ENCODE measurements at places on chromosomes 1 and 21.

DNA sequence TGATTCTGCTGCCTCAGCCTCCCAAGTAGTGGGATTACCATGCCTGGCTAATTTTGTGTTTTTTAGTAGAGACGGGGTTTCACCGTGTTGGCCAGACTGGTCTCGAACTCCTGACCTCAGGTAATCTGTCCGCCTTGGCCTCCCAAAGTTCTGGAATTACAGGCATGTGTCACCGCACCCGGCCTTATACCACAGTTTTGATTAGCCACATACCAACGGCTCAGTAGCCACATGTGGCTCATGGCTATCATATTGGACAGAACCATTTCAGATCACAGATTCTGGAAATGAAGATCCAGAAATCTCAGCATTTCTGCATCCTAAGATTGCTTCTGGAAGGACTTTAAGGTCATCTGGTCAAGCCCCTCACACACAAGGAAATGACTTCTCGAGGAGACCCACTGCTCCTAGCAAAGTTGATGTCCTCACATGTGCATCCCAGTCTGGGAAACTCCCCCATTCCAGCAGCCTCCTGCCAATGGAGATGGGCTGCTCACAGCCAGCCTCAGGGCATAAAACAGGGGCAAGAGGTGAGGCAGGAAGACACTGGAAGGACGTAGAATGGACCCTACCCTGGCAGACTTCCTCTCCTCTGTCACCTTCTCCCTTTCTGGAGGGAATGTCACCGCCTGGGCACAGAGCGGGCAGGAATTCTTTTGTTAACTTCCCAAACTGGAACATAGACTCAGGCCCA lies 17.5 kb upstream of the CITED4 start:
- DNase-seq = no peak

GRCh38 chr1:94741510-94741909 lies 78.6 kb upstream of the SLC44A3 start:
- DNase-seq = no peak

GRCh38 chr1:209767096-209767495 lies 11.2 kb downstream of the TRAF3IP3 start:
- DNase-seq = no peak

DNA sequence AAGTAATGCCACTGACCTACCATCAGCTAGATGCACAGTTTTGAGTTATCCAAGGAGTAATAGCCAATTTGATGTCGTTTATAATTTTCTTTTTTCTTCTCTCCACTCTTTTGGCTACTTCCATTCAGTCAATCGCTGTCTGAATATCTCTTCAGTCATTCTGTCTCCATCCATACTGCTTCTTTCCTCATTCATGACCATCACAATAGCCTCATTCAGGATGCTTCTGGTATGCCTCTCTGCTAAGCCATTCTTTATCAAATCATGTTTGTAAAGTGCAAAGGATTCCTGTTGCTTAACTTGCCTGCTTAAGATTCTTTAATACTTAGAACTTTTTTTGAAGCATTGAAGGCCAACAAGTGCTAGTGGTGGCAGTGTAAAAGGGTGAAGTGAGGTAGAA lies 20.2 kb downstream of the TYW3 start:
- DNase-seq = no peak

DNA sequence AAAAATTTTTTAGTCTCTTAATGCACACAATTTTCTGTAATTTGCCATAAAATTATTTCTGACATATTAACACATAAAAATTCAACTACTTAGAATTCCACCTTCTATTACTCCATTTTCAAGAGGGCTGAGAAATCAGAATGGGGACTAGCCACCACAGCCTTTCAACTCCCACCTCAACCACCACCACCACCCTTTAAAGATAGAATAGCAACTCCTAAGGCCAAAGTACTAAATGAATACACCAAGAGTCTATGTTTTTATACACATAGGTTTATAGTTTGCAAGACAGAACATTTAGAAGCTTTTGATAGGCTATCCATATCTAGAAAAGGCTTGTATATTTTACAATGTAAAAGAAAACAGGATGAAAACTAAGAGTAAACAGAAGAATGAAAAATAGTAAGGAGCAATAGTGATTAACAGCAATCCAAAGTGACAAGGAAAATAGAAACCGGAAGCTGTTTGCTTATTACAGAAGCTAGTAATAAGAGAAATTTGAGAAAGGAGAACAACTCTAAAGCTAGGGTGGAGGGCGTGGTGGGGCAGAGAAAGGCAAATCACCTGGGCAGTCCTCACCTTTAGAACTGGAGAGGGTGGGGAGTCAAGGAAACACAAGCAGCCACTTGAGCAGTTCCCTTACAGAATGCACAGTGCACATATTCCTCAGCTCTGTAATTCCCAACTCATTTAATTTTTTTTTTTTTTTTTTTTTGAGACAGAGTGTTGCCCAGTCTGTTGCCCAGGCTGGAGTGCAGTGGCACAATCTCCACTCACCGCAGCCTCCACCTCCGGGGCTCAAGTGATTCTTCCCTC lies 27.7 kb downstream of the EPS15 start:
- DNase-seq = no peak

DNA sequence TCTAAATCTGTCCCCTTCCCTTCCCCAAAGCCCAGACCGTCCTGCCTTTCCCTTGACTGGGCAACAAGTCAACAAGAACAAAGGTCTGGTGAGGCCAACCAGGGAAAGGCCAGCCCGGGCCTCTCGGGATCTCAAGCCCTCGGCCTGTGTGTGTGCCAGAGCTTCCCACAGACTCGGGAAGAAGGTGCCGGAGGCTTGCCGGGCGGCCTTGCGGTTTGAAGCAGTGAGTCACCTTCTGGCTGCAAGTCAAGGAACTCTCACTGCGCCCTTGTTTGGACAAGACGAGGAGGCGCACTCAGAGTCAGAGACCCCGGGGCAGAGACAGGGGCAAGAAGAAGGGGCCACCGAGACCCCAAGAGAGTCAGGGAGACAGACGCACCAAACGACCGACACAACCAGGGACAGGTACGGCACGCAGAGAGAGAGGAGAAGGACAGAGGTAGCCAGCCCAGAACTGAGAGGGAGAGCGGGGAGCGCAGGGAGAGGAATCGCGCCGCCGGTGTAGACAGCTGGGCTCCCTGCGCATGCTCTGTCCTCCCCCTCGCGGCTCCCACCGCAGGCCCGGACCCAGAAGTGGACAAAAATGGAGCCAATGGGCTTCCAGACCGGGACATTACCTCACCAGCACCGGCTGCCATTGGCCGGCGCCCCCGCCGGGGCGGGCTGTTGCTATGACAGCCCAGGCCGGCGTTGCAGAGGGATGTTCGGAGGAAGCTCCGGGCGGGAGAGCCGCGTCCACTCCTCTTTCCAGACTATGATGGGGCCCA lies 66.6 kb upstream of the LAPTM5 start:
- no peak for DNase-seq

DNA sequence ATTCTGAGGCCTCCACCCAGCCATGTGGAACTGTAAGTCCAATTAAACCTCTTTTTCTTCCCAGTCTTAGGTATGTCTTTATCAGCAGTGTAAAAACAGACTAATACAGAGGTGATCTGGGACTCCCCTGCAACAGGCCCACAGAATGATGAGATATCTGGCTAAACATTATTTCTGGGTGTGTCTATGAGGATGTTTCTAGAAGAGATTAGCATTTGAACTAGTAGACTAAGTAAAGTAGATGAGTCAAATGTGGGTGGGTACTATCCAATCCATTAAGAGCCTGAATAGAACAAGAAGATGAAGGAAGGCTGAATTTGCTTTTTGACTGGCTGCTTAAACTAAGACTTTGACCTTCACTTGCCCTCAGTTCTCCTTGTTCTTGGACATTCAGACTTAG lies 396.5 kb upstream of the LRRC7 start:
- DNase-seq = no peak

DNA sequence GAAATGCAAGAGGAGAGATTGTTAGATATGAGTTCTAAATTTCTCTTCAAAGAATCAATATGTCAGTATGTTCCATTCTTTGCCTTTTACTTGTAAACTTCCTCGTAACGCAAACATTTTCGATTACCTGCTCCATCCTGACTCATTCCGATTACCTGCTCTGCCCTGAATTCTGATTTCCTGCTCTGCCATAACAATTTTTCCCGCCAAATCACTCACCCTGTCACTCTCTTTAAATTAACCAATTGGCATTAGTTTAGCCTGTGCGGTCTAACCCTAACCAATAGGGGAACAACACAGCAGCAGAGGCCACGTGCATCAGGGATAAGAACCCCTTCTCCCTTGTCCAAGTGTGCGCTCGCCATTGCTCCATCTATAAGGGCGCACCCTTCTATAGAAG lies 25.0 kb upstream of the CBR3 start:
- no peak for DNase-seq

- no peak for DNase-seq
Measured at GRCh38 chr1:63319046-63320021, 3.0 kb upstream of the FOXD3 start.

GRCh38 chr21:31678478-31678877 lies 19.0 kb downstream of the SOD1 start:
- no peak for DNase-seq

GRCh38 chr1:22350171-22350923 lies 101.3 kb upstream of the ZBTB40 start:
- DNase-seq = no peak

DNA sequence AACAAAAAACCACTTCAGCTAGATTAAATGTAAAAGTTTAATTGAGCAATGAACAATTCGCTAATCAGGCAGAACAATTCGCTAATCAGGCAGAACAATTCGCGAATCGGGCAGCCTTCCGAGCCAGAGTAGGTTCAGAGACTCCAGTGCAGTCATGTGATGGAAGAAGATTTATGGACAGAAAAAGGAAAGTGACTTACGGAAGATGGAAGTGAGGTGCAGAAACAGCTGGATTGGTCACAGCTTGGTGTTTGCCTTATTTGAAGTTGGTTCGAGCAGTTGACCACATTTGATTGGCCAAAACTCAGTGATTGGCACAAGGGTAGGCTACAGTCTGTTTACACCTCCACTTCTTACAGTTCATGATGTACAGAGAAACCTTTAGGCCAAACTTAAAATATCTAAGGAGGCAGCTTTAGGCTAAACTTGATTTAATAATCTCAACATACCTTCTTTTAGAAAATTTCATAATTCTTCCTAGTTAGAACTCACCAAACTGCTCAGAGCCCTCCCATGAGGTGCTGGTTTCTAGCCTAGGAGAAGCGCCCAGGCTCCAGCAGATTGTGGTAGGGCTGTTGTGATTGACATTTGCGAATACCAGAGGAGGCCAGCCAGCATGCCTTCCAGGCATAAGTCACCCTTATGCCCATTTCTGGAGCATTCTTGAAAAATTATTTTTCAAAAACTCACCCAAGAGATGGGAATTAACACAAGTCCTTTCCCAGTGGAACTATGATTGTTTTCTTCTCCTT lies 22.8 kb upstream of the KCNC4 start:
- DNase-seq = no peak

DNA sequence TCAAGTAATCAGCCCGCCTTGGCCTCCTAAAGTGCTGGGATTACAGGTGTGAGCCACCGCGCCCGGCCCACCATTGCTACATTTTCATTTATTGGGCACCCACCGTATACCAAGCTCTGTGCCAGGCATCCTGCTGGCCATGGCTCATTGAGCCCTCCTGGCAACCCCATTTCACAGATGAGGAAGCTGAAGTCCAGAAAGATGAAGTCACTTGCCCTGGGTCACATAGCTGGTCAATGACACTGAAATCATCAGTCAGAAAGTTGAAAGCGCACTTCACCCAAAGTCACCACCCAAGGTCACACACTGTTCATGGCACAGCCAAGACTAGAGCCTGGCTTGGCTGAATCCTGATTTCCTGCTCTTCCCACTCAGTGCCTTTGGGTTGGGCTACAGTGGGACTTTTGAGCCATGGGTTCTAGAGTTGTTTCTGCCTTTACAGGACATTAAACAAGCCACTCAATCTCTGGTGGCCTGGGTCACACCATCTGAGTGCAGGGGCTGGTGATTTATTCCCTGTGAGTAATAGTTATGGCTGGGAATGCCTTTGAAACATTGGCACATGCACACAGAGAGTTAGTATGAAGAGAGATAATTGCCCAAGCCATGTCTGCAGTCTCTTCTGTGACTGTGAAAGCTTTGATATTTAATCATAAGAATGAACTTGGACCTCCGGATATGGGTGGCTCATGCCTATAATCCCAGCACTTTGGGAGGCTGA lies 16.0 kb upstream of the ARHGEF10L start:
- DNase-seq = no peak

All from stimulated activated CD4-positive, alpha-beta T cell treated with anti-CD3 and anti-CD28 coated beads, Interleukin-1b, Interleukin-23, amount 100 ng/mL, for 1 hour (primary cell).